ENCODE measurements at places on chromosomes 2 and 18.

GRCh38 chr2:109331896-109332848 is 203.2 kb downstream of the SH3RF3 start:
- DNase-seq: no peak

DNA sequence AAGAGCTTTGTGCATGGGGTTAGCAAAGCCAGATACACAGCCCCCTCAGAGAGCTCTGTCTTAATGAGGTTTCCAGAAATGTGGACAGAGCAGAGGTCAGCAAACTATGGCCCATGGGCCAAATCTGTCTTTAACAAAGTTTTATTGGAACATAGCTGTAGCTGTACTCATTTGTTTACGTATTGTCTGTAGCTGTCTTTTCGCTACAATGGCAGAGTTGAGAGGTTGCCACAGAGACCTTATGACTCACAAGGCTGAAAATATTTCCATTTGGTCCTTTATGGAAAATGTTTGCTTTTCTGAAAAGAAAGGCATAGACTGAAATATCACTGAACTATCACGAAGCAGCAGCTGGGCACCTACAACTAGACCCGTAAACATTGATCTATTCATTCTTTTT is 841.8 kb downstream of the SLC4A3 start:
- no peak for DNase-seq

DNA sequence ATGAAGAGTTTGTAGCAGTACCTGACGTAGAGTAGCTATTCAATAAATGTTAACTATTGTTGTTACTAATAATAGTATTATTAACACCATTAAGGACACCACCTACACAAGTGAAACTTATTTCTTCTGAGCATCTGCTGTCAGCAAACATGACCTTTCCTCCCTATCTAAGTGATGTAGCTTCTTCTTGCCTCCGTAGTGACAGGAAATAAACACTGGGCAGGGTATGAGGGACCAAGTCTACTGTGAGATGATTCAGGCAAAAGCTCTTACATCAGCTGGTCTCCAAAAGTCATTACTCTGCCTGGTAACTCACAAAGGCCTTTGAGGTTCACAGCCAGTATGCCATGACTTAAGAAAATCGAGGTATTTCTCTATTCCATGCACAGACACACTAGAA is 750.5 kb downstream of the CPS1 start:
- no peak for DNase-seq

GRCh38 chr2:239824866-239825704 is 200.1 kb downstream of the NDUFA10 start:
- no peak for DNase-seq

DNA sequence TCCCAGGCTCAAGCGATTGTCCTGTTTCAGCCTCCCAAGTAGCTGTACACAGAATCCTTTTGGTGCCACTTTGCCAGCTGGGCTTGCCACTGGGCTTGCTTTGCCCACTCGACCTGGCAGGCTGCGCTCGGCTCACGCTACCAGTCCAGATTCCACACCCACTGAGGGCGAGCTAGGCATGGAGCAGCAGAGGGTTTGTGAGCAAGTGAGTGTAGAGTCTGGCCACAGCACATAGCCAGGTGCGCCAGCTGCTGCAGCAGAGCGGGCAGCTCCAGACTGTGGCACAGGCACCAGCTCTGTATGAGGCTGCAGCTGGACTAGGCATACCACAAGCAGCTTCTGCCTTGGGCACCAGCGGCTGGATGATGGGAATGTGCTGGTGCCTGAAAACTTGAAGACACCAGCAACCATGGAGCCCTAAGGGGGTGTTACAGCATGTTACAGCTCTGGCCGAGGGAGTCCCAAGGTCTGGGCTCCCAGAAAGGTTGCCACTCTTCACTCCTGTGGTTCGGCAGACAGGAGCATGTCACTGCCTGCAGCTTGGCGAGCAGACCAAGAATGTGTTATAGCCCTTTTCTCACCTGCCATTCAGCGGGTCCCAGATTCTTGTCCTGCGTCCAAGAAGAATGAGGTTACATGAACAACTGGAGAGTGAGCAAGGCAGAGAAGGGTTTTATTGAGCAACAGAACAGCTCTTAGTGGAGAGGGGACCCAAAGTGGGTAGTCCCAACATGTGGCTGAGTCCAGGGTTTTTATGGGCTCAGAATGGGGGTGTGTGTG is 12.9 kb downstream of the SMARCAL1 start:
- DNase-seq: no peak

GRCh38 chr18:50560681-50561629 is 1.1 kb downstream of the MAPK4 start:
- DNase-seq: no peak

DNA sequence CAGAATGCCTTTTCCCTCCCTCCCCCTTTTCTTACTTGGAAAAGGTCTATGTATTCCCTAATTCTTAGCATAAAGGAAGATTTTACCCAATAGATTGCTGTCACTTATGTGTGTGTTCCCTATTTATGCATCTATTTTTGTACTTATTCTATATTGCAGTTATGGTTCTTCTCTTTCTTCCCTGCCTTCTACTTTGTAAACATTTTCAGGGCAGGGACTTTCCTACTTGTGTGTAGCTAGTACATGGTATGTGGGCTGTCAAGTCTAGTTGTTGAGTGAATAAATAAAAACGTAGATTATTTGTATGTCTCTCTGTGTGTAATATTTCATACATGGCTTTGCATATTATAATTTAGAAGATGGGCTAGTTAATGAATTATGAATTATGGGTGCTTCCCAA is 45.3 kb downstream of the PSMD14 start:
- no peak for DNase-seq

DNA sequence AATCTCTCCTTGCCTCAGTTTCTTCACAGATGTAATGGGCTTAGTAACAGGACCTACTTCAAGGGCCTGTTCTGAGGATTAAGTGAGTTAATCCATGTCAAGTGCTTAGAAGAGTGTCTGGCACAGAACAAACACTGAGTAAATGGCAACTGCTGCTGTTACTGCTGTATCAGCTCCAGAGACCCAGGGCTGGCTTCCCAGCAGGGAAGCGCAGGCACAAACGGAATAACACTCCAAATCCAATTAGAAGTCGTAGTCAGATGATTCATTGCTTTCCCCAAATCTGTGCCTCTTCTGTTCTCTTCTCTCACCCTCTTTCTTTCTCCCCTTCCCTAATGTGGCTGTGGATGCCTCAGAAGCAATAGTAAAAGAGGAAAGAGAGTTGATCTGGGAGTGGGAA is 101.1 kb upstream of the FZD7 start:
- DNase-seq: no peak

DNA sequence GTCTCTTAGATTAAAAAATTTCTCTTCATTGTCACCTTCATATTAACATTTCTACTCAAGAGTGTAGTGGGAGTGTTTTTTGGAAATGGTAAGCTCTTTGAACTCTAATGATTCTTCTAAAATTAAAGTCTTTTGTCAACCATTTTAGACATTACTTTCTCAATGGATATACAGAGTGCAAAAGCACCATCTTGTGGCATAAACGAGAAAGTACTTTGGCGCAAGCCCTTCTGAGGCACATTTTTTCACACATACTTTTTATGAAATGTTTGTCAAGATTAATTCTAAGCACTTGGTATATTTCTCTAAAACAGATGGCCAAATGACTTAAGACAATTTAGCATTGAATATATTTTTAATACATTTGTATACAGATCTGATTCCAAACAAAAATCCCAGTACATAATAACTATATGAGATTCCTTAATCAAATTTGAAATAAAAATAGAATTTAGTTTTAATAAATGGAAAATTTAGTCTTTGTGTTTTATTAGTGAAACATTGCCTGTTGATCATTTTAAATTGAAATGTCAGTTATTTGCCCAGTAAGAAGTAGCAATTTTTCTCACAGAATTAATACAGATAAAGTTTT is 63.3 kb upstream of the GALNT5 start:
- no peak for DNase-seq

Data from cortex of kidney (tissue), 1 donor.